Naive B cell (primary cell): ENCODE measurements at places on chromosomes 11 and 22.

DNA sequence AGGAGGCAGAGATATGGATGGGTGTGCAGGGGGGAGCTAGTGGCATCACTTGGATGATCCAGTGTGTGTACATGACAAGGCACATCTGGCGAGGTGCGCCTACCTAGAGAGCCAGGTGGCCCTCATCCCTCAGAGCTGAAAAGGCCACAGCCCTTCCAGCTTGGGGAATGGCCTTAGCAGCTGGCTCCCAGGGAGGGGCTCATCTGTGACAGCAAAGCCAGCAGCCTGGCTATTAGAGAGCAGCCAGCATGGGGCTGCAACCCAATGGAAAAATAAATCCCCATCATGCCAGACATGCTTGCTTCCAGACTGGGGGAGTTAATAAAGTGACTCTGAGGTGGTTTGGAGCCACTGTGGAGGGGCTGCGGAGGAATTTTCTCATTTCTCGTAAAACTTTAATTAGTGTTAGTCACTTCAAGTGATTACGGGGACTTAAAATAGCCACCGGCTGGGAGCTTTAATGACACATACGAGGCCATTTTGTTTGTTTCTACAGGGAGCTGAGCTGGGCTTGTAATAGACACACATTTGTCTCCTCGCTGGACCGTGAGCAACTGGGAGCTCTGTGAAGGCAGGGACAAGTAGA lies 111.2 kb upstream of the ALX4 start:
- no peak for DNase-seq

DNA sequence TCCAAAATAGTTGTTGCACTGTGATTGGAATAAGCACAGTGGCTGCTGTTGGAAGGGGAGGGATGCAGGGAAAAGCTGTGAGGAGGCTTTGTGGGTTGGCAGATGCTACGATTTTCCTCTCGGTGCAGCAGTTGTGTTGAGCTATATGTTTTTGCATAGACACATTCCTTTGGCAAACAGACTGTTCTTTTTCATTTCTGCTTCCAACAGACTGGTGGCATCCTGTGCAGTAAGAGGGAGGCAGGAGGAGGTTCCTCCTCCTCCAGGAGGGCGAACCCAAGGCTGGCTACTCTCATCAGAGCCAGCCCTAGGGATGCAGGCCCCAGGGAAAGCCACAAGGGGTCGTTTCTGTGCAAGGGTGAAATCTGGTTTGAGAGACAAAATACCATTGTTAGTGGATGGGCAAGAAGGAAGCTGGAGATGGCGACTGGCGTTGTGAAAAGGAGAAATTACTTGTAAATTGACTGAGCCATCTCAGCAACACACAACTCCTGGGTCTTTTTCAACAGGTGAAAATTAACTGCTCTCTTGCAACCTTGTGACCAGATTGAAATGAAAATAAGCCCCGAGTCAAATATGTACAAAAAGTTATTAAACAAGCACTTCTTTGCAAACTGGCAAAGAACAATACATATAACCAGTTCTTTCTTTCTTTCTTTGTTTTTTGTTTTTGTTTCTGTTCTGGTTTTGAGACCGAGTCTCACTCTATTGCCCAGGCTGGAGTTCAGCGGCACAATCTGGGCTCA lies 26.5 kb upstream of the UBASH3B start:
- peak; percentile 59 for DNase-seq

DNA sequence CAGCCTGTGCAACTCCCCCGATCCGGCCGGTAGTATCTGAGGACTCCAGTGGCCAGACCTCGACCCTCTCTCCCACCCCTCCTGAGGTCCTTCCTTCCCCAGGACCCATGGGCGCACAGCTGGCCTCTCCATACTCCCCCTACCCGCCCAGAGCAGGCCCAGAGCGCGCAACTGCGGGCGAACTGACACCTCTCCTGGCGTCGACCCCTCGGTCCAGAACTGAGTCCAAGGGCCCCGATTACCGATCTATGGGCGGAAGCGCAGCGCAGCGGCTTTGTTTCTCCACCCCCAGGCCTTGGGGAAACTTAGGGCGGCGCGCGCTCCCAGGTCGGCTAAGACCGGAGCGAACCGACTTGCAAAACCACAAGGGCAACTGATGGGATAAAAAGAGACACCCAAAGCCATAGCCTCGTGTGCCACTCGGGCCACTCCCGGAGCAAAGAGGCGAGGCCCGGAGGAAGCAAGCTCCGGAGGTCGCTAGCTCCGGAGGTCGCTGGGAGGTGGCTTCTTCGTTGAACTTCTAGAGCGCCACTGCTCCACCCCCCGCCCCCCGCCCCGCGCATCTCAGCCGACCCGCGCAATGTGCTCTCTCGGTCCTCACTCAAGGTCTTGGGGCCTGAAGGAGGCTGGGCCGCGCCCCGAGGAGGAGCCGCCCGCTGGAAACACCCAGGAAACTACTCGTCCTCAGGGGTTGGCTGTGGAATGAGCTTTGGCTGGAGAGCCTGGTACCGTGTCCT lies 9.8 kb upstream of the ALX4 start:
- no peak for DNase-seq

DNA sequence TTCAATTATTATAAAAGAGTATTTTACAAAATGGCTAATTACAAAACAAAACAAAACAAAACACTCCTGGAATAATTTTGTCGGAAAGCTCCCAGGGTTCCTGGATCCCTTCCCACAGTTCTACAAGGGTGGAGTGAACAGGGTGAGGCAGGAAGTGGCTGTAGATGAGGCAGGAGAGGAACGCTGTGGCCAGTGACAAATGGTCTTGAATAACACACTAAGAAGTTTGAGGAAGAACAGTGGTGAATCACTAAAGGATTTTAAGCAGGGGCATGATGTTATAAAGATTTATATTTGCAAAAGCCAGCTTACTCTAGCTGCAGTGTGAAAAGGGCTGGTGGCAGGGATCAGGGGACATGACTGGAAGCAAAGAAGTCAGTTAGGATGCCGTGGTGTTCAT lies 33.8 kb upstream of the APOA1 start:
- no peak for DNase-seq

DNA sequence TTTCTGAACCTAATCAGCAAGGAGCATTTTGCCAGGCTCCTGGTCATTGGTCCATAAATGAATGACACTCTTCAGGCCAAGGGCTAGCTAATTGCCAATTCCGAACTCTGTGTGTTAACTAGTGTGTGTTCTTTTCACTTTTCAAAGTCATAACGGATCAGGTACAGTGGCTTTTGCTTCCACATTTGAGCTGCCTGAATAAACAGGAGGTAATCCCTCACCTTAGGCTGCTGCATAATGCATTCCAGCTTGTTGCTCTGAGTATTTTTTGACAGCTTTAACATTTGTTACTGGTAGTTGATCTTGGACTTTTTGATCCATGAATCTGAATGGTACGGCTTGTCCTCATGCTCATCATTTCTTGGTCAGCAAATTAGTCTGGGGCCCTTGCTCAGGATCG lies 485.1 kb downstream of the CNTN5 start:
- DNase-seq = no peak

- peak; percentile 81 for DNase-seq
Observed at GRCh38 chr11:72743321-72744221, 8.6 kb downstream of the ARAP1 start.

DNA sequence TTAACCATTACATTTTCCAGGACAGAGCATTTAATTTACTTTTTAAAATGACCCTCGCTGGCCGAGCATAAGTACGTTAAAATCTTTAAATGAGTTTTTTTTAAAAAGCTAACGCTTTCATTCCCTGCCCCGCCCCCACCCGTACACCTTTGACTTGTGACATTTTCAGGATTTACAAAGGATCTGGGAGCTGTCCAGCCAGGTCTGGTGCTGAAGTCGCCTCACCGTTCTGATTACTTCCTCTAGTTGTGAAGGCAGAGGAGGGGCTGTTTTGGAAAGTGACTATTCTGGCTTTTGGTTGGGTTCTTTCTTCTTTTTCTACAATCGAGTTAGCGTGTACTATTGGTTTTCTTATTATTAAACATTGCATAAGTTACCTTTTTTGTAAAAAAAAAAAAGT lies 2.9 kb downstream of the C11orf87 start:
- DNase-seq = no peak

GRCh38 chr11:66071381-66071801 lies 1.3 kb downstream of the PACS1 start:
- no peak for DNase-seq

DNA sequence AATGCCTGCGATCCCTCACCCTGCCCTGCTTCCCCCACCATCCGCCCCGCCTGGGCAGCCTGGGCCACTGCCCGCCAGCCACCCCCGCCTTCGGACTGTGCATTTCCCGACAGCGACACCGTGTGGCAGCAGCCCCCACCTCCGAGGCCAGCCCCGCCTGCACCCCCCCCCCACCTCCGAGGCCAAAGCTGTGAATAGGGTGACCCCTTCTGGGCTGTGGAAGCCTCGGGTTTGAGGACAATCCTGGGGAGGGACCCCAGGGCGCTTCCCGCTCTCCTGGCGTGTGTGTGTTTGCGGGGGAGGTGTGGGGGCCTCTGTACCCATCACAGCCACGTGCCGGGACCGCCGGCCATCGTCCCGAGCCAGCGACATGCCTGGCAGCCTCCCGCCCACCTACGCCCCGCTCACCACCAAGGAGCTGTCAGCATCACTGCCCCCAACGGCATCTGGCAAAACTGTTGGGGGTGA lies 33.8 kb upstream of the PPARA start:
- peak; percentile 81 for DNase-seq

- DNase-seq = no peak
Observed at GRCh38 chr11:35647421-35648093, 15.0 kb upstream of the TRIM44 start.

GRCh38 chr11:19869946-19870589 lies 157.4 kb downstream of the NAV2 start:
- no peak for DNase-seq

DNA sequence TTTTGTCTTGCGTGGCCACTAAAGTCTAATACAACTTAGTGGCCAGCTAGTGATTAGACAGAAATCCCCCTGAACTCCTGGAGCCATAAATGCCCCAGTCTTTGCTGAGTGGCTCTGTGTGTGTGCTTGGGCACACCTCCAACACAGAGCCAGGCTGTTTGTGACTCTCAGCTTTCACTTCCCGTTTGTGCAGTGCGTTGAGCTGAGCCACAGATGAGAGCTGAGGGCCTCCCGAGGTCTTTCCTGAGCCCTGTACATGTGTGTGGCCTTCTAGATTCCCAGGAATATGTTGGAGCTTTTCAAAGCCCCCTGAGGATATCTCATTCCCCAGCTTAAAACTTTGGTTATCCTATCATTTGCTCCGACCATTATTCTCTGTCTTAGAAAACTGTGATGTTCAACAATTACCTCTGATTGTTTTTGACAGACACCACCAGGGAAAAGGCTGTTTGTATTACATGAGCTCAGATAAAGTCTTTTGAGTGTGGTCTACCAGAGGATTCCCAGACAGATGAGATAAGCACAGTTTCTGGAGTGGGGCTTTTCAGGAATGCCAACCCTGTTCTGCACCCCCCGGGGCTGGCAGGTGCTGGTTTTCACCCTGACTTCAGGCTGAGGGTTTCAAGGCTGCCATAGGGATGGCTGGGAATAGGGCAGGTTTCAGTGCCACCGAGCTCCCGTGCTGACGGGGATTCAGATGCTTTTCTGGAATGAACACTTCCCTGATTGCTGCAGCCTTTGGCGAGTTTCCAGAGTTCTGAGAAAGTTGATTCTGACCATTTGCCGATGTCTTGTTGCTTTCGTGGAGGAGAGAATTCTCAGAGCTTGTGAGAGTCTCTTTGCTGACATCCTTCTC lies 23.8 kb downstream of the IGHMBP2 start:
- peak; percentile 9 for DNase-seq

- DNase-seq = no peak
Observed at GRCh38 chr22:37178350-37179125, 9.5 kb downstream of the C1QTNF6 start.

GRCh38 chr22:23812378-23812777 lies 25.6 kb downstream of the SMARCB1 start:
- DNase-seq = no peak

DNA sequence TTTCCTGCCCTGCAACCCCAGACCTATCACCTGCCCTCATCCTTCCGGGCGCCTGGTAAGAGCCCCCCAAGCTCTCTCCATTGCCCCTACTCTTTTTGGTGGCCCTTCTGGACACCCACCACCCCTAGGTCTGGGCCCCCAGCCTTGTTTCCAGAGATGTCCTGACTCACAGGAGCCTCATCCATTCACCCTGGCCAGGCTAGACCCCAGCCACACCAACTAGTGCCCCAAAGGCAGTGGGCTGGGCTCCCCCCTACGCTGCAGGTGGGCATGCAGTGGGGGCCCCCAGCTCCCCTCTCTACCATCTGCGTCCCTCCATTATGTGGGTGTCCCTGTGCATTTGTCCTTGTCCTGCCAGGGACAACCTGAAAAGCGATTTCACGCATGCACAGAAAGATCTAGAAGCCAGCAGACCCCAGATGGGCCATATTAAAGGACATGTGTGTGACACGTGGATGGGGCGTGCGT lies 1.4 kb downstream of the MRGPRF start:
- DNase-seq = no peak

GRCh38 chr11:102360681-102361080 lies 13.7 kb downstream of the BIRC2 start:
- DNase-seq = no peak

GRCh38 chr11:133843454-133843987 lies 1.8 kb downstream of the SPATA19 start:
- DNase-seq = no peak

DNA sequence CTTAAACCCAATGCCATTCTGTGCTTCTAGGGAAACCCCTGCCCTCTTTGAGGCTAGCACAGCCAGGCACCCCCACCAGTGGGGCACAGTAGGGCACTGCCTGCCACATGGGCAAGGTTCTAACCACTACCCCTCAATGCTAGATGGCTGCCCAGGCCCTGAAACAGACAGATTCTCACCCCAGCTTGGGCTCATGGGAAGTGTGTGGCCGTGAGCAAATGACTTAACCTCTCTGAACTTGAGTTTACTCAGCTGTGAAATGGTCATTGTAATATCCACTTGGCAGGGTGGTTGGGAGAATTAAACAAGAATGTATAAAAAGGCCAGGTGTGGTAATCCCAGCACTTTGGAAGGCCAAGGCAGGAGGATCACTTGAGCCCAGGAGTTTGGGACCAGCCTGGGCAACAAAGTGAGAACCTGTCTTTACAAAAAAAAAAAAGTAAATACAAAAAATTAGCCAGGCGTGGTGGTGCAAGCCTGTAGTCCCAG lies 22.4 kb downstream of the C22orf23 start:
- no peak for DNase-seq

- no peak for DNase-seq
Observed at GRCh38 chr22:19880786-19881569, 26.3 kb upstream of the GNB1L start.

GRCh38 chr22:49740242-49740641 lies 87.4 kb downstream of the BRD1 start:
- no peak for DNase-seq

GRCh38 chr22:24455751-24456426 lies 28.5 kb downstream of the ADORA2A start:
- no peak for DNase-seq

- no peak for DNase-seq
Observed at GRCh38 chr11:36149538-36150242, 139.5 kb downstream of the COMMD9 start.
